ENCODE measurements at places on chromosomes 7 and 10. TPM values are rescaled to one million over a fixed set of nuclear protein-coding genes. Genes with fewer than 3 reads are reported as not detected.

DNA sequence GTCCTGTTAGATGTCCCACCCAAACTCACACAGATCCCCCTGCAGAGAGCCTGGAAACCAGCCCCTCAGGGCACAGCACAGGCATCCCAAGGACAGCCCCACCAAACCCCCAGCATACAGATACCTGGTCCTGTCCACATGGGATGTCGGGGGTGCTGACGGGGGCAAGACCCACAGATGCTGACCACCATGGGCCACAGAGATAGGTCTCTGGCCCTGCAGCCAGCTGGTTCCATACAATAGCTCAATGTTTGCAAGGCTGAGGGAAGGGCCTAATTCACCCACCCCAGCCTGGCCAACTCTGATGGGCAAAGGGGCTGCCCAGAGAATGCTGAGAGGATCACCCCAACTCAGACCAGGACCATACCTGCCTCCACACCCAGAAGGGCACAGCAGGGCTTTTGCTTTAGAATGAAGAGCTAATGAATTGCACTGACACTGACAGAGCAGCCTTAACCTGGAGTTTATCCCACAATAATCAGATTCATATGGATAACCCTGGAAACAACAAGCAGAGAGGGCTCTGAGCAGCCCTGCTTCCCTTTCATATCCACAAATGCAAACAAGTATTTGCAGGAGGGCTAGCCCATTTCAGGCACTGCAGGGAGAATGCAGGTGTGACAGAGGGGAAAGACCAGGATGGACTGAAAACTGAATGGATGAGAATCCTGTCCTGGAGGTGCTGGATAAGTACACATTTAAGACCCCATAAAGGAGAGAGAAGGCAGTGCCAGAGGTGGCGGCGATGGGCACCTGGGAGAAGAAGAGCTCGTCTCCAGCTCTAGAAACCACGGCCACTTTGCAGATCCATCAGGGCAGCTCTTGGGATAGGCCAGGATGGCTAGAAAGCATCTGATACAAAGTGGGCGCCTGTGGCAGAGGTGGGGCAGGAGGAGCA, 126.7 kb downstream of the TNS3 start:
- DNase-seq: no peak

- DNase-seq: no peak
These were observed 47.6 kb downstream of the VOPP1 start for GRCh38 chr7:55524558-55525310.

GRCh38 chr10:131930586-131931330, 29.9 kb downstream of the PPP2R2D start:
- DNase-seq: no peak

GIMAP8 gene
- total RNA-seq: not detected

KCP gene
- total RNA-seq: not detected

Data from IMR-90 (cell line).